Hematopoietic multipotent progenitor cell treated with erythropoietin and hydrocortisone succinate and interleukin-3 and kit ligand, for 4 days (in vitro differentiated cells): ENCODE measurements at places on chromosomes 1 and 21.

DNA sequence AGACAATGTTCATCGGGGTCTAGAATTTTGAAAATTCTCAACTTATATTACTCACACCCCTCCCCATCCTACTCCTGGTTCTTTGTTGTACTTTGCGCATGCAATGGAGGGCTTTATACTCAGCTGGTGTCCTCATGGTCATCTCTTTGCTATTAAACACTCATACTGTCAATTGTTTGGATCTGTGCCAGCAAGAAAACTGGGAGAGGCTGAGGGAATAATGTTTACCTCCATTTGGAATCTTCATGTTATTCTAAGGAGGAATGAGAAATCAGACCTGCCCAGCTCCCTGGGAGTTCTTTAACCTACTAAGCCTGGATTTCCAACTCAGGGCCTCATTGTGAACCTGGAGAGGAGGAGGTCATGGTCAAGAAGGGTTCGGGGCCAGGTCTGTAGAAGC is 143.9 kb upstream of the DNAH14 start:
- no peak for DNase-seq

- DNase-seq, result peak; percentile 63
These were observed 47.6 kb downstream of the B3GALT5 start for GRCh38 chr21:39660191-39660980.

DNA sequence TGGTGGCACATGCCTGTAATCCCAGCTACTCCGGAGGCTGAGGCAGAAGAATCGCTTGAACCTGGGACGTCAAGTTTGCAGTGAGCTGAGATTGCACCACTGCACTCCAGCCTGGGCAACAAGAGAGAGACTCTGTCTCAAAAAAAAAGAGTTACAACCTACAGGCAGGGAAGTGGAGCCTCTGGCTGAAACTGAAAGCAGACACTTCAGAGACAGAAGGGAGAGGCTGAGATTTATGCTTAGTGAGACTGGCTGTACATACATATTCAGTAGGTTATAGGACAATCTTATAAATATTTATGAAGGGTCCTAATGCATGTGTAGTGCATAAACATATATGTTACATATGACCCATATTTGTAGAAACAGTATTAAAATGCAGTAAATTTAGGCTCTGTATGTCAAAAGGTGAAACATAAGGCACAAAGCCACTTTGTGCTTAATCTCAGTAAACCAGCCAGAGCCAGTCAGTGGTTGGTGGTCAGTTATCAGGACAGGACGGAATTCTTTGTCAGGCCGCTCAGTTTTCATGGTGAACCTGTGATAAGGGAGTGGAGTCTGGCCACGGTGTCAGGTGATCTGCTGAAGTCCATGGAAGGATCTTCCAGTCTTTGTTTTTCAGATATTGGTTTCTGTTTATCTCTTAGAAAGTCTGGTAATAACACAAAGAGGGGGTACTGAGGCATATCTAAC is 13.7 kb downstream of the RHEX start:
- DNase-seq, result peak; percentile 90

GRCh38 chr1:59046730-59047157 is 250.2 kb upstream of the FGGY start:
- DNase-seq, result peak; percentile 44

DNA sequence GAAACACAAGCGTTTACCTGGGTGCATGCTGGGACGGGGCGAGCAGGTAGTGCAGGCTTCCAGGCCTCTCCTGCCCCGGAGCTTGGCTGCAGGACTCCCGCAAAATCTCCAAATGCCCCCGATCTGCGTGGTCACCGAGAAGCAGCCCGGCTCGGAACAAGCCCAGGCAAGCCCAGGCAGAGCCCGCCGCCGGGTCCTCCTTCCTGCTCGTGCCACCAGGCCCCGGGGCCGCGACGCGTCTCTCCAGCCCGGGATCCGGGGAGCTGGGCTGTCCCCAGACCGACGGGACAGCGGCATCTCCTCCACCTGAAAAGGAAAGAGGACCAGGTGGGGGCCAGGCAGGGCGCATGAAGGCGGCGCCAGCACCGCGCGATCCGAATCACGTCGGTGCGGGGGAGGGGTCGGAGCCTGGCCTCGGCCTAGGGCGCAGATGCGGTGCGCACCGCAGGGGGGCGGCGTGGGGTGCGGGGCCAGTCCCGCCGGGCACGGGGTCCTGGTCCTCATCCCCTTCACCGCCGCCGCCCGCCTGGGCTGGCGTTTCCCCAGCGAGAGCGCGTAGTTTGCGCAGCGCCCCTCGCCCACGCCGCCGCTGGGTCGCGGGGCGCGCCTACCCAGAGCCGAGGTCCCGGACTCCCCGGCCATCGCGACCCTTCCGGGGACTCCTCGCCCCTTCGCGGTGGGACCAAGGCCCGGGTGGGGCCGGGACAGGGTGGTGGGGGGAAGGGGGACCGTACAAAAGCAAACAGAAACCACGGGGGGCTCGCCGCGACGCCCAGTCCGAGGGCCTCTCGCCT is 52.4 kb upstream of the H6PD start:
- DNase-seq, result peak; percentile 23
